ENCODE measurements at places on chromosomes 4 and X.

- DNase-seq: no peak
Measured at GRCh38 chr4:71932941-71933340, 98.9 kb upstream of the NPFFR2 start.

- DNase-seq: no peak
Measured at GRCh38 chr4:47646372-47646771, 161.3 kb downstream of the ATP10D start.

- no peak for DNase-seq
Measured at GRCh38 chr4:113575401-113575800, 186.1 kb downstream of the CAMK2D start.

- no peak for DNase-seq
Measured at GRCh38 chr4:85607624-85608023, 132.7 kb downstream of the ARHGAP24 start.

GRCh38 chr4:152289941-152290340 is 246.0 kb downstream of the FBXW7 start:
- DNase-seq: no peak

- peak; percentile 21 for DNase-seq
Measured at GRCh38 chr4:139300431-139301112, 733 bp upstream of the NAA15 start.

GRCh38 chr4:52750213-52750612 is 1.0 kb downstream of the ERVMER34-1 start:
- no peak for DNase-seq

DNA sequence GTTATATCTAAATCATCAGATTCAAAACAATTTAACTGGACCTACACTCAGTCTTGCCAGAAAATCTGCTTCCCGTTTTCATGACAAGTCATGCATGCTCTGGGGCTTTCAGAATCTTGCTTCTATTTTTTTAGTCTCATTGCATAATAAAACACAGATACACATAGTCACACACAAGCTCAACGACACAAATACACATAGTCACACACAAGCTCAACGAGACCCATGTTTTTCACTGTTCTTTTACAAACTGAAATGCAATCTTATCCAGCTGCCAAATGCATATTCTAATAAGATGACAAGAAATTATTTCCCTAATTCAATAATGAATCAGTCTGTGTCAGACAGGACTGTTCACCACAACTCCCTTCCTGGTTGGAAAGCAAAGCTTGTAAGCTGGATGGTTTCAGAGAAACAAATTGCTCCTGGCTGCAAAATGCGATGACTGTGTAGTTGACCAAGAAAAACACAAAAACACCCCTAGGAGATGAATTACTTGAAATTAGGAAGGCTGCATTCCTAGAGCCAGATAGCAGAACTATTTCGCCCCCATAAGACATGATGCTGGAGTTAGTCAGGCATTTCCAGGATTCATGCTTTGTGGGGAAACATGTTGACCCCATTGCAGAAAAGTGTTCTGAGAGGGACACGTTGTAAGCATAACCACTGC is 208.7 kb downstream of the CHIC2 start:
- no peak for DNase-seq

- no peak for DNase-seq
Measured at GRCh38 chrX:16544969-16545368, 105.0 kb upstream of the S100G start.

- no peak for DNase-seq
Measured at GRCh38 chr4:140046016-140046415, 108.0 kb downstream of the MAML3 start.

DNA sequence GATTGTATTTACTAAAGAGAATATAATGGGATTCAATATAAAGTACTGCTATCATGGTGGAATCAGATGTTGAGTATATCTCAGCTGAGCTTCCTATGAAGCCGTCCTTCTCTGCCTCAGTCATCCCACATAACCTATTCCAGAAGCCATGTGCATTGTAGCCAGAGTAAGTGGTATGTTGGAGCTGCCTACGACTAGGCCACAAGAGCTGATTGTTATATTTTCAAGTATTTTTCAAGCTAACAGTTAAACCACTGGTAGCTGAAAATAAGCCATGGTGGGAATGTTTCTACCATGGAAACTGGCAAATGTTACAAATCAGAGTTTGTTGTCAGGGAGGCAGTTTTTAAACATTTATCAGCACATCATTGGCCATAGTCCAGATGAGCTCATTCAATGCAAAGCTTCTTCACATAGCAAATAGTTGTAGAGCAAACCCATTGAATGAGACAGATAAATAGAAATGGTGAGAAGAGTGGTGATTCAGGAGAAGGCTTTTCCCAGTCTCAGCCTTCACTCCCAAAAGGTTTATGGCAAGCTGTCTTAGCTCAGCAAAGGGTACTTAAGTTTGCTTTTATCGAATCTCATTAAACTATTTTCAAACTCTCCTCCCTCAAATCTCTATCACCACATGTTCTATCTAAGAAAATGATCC is 436.4 kb downstream of the PCDH19 start:
- DNase-seq: no peak

GRCh38 chr4:1785592-1785991 is 7.5 kb upstream of the FGFR3 start:
- no peak for DNase-seq

- no peak for DNase-seq
Measured at GRCh38 chr4:128527946-128528576, 240.4 kb upstream of the PGRMC2 start.

DNA sequence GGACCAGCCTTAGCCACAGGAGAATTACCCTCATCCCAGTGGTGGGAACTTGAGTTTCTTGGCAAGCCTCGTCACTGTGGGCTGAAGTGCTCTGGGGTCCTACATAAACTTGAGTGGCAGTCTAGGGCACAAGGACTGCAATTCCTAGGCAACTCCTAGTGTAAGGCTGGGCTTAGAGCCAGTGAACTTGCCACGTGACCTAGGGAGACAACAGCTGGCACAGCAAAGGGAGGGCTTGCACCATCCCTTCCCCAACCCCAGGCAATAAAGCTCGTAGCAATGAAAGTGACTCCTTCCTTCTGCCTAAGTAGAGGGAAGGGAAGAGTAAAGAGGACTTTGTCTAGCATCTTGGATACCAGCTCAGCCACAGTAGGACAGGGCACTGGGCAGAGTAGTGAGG is 81.8 kb downstream of the TEX11 start:
- DNase-seq: no peak

DNA sequence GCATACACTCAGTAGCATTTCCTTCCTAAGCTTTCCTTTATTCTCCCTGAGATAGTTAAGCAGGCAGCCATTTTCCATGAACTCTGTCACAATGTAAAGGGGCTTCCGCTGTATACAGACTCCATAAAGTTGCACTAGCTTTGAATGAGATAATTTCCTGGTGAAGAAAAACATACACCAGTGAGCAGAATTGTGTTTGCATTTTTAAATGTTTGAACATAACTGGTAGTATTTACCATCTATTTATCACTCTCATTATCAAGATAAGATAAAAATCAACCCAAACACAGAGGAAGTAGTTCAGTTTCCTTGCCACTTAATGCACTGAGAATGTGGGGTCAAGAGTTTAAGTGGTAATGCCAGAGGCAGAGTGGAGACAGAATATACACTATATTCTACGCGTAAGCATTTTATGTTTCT is 54.1 kb downstream of the TXK start:
- no peak for DNase-seq

- DNase-seq: no peak
Measured at GRCh38 chr4:173242466-173243250, 74.0 kb downstream of the GALNT7 start.

- DNase-seq: peak; percentile 49
Measured at GRCh38 chr4:2051086-2051485, 8.0 kb upstream of the NAT8L start.

- DNase-seq: no peak
Measured at GRCh38 chr4:2260344-2261109, 1.4 kb downstream of the MXD4 start.

DNA sequence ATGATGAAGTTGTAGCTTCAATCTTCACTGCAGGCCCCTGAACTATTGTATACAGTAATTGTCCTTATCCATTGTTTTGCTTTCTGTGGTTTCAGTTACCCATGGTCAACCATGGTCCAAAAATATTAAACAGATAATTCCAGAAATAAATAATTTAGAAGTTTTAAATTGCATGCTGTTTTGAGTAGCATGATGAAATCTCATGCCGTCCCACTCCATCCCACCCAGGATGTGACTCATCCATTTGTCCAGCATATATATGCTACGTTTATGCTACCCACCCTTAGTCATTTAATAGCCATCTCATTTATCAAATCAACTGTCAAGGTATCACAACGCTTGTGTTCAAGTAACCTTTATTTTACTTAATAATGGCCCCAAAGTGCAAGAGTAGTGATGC is 34.5 kb downstream of the IQCM start:
- DNase-seq: no peak

- no peak for DNase-seq
Measured at GRCh38 chr4:41590591-41590990, 52.6 kb downstream of the LIMCH1 start.

- DNase-seq: no peak
Measured at GRCh38 chr4:114396808-114397207, 201.8 kb upstream of the UGT8 start.

GRCh38 chr4:167032871-167033270 is 201.4 kb downstream of the SPOCK3 start:
- DNase-seq: no peak

DNA sequence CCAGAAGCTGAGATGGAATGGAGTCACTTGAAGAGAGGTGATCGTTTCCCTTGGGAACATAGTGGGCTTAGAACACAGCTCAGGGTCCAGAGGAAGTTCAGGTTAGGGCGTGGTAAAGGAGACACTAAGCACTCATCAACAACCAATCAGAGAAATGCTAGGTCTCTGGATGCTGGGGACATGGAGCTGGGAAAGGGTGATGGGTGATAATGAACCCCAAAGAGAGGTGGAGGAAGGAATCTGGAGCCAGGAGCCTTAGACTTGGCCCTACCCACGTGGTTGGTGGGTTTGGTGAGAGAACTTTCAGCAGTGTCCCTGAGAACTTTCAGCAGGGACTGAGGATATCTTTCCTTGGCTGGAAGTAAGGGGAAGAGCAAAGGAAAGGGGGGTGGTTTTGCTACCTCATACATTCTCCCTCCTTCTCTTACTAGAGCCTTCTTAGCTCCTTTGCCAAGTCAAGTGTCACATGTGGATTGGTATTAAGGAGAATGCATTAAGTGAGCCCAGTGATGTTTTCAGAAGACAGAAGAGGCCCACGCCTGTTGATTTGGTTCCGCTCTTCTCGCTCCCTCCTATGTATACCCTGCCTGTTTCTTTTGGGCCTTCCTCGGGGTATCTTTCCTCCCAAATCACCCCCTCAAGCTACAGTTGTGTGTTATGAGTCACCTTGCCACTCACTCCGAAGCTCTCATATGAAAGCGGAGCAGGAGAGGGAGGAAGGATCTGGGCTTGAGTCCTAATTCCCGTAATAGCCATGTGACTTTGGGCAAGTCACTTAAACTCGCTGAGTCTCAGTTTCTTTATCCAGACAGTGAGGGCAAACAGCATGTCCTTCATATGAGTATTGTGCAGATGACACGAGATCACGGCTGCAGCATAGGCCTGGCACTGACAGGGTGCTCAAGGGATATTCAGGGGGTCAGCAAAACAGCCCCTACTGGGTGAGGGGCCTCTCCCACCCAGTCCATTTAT is 63.1 kb downstream of the TSC22D3 start:
- DNase-seq: no peak

GRCh38 chr4:140243278-140243753 is 89.3 kb upstream of the MAML3 start:
- DNase-seq: peak; percentile 30

DNA sequence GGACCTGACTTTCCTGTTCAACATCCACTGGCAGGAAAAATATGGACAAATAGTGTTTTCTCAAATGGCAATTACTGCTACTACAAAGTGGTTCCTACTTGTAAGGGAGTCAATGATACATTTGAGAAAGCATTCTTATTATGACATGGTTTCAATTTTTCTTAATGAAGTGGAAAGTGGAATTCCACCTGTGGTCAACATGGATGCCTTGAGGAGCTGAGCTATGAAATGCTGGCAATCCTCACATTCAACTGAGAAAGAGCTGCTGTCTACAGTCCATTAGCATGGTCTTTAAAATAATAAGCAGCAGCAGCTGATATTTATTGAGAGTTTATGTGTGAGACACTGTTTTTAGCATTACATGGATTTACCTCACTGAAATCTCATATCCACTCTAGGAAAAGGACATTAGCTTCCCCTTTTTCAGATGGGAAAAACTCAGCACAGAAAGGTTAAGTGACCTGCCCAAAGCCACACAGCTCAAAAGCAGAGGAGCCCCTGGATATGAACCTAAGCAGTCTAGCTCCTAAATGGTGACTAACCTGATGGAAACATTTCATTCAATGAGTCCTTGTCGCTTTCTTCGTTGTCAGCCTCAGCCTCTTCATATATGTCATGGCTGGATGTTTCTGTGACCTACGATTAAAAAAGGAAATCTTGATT is 29.2 kb downstream of the MAP7D3 start:
- no peak for DNase-seq

DNA sequence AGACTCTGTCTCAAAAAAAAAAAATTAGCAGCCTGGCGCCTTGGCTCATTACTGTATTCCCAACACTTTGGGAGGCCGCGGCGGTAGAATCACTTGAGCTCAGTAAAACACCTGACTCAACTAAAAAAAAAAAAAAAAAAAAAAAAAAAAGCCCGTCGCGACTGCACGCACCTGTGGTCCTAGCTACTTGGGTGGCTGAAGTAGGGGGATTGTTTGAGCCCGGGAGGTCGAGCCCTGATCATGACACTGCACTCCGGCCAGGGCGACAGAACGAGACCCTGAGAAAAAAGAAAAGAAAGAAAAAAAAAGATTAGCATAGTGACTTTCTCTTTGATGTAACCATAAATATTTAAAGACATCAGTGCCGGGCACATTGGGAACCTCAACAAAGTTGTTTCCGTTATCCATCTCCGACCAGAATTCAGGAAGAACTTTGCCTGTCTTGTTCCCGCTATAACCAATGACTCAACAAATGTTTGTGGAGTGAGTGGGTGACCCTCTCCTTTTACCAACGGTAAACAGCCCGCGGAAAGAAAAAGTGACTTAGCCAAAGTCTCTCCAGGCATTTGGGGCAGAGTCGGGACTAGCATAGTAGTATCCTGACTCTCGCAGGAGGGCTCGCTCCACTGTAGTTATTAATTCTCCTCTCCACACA is 553 bp upstream of the MED28 start:
- no peak for DNase-seq

DNA sequence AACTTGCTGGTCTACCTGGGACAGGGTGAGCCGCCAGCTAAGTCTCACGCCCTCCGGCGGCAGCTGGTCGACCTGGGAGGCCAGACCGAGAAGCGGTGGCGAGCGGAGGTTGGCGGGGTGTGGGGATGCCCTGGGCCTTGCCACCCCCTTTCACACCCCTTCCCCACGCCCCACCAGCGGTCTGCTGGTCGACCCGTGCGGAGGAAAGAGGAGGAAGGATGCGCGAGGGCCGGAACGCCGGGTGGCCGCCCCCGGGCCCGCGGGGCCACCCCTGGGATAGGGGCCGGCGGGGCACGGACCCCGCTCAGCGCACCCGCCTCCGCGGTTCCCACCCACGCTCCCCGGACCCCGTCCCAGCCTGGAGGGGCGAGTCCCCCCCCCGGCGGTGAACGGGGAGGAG is 28.3 kb upstream of the DCAF12L1 start:
- peak; percentile 8 for DNase-seq

GRCh38 chrX:31110657-31111056 is 38.8 kb upstream of the FTHL17 start:
- no peak for DNase-seq

All from H7 (cell line).